Forelimb muscle (tissue), 1 donor: ENCODE measurements at places on chromosomes 16 and 17. TPM values are rescaled to one million over a fixed set of nuclear protein-coding genes. Genes with fewer than 3 reads are reported as not detected.

GRCh38 chr16:70730031-70730430, 44.2 kb upstream of the MTSS2 start:
- DNase-seq: no peak

- DNase-seq: no peak
Observed at GRCh38 chr17:69577098-69577497, 162.6 kb downstream of the MAP2K6 start.

DNA sequence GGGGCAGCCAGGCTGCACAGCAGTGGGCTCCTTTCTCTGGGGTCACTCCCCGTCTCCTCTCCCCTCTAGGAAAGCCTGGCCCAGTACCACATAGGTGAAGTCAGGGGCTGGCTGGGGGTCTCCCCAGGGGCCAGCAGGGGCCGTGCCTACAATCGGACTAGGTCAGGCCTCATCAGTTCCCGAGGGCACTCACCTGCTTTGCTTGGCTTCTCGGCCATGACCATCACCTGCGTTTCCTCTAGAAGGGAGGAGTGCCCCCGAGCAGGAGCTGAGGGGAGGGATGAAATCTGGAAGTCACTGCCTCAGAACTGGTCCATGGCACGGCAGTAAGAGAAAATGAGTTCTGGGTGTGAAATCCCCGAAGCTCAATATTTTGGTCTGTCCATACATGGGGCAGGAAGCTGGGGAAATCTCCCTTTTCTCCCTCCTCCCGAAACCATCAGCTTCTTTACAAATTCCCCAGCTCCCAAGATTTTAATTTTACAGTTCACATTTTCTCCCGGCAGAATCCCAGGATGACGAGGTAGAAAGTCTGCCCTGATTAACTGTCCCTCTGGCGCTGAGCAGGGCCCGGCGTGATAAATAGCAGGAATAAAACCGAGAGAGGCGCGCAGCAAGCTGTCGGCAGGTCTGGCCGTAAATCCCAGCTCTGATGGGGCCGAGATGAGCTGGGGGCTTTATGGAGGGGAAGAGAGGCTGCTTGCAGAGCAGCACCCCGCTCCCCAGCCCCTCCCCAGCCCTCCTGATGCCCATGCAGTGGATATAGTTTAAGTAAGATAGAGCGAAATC, 172.1 kb downstream of the RBFOX3 start:
- no peak for DNase-seq

KRTAP2-1 gene
- polyA plus RNA-seq: not detected

KRT39 gene
- polyA plus RNA-seq: 7.2 TPM

GRCh38 chr17:13194887-13195286, 177.1 kb upstream of the ELAC2 start:
- DNase-seq: no peak

DNA sequence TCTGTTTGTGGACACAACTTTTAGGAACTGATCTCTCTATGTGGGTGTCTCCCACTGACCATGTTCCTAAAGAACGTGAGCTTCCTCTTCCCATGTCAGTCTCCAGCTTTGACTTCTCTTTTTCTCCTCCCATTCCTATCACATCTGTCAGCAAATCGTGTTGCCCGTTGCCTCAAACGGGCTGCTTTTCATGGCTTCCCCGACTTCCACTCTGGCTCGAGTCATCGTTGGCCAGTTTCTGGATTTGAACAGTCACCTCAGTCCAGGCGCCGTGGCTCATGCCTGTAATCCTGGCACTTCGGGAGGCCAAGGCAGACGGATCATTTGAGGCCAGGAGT, 5.4 kb downstream of the ABCC1 start:
- no peak for DNase-seq

DNA sequence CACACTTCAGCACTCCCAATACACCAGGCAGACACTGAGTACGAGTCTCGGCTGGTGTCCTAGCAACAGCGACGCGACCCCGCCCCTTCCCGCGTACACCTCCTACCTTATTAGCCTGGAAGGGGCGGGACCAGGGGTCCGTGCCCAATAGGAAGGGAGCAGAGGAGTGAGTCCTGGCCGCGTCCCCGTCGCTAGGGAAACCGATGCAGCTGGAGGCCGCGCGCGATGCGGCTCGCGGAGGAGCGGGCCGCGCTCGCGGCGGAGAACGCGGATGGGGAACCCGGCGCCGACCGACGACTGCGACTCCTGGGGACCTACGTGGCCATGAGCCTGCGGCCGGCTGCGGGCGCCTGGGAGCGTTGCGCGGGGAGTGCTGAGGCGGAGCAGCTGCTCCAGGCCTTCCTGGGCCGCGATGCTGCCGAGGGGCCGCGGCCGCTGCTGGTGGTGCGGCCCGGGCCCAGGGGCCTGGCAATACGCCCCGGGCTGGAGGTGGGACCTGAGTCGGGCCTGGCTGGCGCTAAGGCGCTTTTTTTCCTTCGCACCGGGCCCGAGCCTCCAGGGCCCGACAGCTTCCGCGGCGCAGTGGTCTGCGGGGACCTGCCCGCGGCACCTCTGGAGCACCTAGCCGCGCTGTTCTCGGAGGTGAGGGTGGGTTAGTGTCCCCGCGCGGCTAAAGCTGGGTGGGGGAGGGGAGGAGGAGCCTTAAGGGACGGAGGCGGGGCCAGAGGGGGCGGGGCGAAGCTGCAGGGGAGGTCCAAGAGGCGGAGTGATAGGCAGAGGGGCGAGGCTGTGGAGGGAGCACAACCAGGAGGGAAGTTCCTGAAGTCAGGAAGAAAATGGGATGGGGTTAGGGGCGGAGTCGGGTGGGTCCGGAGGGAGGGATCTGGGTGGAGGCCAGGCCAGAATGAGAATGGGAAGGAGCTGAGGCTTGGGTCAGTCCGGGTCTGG, at the start of gene DNAH9:
Gene DNAH9 (plus strand): TSS at position 197 of the 948 bp plus-strand sequence. CDS start 29 bp downstream, at position 226.
- peak; percentile 80 for DNase-seq
